ENCODE measurements at places on chromosomes 3 and 15. TPM values are rescaled to one million over a fixed set of nuclear protein-coding genes. Genes with fewer than 3 reads are reported as not detected.

- no peak for DNase-seq
Measured at GRCh38 chr3:37806505-37807200, 55.0 kb upstream of the CTDSPL start.

DNA sequence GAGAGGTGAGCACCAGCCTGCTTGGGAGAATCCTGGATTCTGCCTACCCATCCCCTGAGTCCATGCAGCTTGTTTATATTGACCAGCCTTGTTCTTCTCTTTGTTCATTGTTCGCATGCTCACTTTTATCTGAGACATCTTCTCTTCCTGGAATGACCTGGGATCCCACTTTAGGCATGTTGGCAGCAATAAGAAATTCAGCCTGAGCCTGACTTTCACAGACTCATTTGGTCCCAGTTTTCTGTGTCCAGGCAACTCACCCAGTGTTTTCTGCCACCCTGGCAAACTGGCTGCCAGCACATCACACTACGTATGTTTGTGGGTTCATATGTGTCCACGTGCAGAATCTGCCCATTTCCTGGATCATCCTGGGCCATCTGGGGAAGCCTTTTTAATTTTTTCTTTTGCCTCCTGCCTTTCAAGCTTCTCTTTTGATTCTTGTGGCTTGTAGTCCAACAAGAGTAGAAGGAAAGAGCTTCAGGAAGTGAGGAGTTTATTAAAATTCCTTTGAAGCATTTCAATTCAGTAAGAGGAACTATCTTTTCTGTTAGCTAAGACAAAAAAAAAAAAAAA is 199.9 kb downstream of the FNDC3B start:
- DNase-seq = no peak

- DNase-seq = no peak
Measured at GRCh38 chr3:72444656-72445223, 403.5 kb downstream of the SHQ1 start.

DNA sequence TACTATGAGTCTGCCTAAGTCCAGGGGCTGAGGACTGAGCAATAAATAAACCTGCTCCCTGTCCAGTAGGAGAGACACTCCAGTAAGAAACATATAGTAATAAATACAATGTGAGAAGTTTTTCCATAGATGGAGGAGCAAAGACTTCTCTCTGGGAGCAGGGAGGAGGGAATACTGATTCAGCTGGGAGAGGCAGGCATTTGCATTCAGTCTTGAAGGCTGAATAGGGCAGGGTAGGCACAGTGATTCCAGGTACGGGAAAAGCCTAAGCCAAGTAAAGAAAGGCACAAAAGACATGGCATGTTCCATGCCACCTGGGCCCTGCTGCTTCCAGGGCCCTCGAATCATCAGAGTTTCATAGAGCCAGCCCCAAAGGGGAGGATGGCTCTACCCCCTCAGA is 59.6 kb upstream of the GLCE start:
- no peak for DNase-seq

GRCh38 chr15:46786590-46787285 is 930.6 kb upstream of the SEMA6D start:
- no peak for DNase-seq

The GOLGA6L10 gene
- total RNA-seq = 1.1 TPM

The RYR3 gene
- not detected for total RNA-seq

GRCh38 chr15:97114900-97115760 is 784.6 kb downstream of the NR2F2 start:
- no peak for DNase-seq

The TGM4 gene
- total RNA-seq = 1.2 TPM

DNA sequence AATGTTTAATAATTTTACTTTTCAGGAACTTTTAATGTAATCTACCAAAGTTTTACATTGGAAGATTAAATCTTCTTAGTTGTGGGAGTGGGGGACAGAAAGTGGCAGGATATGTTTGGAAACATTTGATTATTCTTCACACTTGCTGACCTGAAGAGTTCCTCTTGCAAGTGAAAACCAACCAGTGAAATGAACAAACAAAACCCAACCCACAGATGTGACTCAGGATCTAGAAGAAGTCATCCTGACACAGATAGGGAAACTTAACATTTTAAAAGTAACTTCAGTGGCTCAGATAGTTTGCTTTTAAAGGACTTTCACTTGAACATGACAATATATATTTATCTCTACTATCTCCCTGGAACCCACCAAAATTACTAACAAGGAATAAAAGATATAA is 55.4 kb downstream of the ASTE1 start:
- peak; percentile 38 for DNase-seq

DNA sequence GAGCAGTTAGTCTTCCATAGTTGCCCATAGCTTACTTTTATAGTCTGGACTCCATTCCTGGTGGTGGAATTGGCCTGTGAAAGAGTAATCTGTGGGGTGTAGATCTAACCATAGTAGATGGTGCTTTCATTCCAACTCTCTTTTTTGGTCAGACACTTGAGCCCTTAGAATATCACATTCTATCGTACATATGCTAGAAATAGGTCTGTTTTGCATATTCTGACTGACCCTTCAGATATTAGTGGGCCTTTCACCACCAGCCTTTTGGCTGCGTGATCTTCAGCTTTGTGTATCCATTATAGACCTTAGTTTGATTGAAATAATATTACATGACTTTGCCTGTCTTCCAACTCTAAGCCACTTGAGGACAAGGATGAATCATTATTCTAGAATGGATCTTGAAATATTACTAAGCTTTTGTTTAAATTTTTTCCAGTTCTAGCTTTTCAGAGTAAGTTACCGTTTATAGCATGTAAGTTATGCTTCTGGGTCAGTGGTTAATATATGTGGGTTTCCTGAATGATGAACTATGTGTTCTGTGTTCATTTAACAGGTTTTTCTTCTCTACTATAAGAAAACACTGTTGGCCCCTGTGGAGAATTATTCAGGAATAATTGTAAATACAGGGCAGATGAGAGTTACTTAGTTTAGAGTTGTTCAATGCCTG is 8.7 kb downstream of the RAB7A start:
- no peak for DNase-seq

GRCh38 chr15:94470492-94470891 is 239.1 kb downstream of the MCTP2 start:
- peak; percentile 4 for DNase-seq

The EXD1 gene
- total RNA-seq = not detected

DNA sequence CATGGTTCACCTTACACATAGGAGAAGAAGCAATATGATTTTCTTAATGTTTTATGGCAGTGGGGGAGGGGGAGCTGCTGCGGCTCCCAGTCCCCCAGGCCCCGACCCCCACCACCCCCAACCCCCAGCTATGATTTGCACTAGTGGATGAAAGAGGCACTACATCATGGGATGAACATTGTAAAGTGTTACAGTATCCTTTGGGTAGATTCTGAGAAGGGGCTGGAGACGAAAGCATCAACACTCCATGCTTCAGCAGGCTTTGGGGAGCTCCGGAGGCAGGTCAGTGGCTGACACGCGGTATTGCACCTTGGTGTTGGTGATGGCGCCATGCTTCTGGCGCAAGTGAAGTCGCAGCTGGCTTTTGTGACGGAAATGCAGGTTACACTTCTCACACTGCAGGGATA is 19.9 kb upstream of the RTP2 start:
- no peak for DNase-seq

DNA sequence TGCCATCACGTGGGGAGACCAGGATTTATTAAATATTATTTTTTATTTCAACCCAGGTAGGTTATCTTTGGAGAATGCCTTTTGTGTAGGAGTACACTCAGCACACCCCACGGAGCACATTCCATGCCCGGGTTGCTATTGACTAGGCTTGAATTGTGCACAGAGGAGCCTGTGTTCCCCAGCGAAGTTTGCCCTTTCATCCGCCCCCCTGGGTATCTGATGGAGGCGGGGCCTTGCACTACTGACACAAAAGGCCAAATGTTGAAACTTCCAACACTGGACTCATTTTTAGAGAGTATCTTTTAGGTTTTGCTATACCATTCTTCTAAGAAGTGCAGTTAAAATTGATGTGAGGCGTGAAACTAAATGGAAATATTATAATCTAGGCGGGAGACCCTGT is 39.3 kb upstream of the PPP4R2 start:
- DNase-seq = no peak

DNA sequence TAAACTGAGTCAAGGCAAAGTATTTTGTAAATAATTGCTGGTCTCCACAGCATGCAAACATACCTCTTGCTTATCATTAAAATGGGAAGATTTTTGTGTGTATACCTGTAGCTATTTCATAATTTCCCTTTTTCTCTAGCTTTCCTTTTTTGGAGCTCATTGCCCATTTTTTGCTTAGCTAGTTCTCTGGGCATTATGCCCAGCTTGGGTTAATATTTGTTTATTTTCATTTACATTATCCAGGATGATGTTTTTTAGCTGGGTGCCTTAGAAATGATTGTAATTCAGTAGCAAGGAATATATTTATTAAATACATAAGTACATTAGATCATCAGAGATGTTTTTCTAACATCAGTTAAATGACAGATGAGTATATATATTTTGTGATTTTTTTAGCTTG is 1271.7 kb upstream of the GBE1 start:
- DNase-seq = peak; percentile 51

GRCh38 chr3:14959359-14959943 is 12.1 kb downstream of the NR2C2 start:
- DNase-seq = no peak

DNA sequence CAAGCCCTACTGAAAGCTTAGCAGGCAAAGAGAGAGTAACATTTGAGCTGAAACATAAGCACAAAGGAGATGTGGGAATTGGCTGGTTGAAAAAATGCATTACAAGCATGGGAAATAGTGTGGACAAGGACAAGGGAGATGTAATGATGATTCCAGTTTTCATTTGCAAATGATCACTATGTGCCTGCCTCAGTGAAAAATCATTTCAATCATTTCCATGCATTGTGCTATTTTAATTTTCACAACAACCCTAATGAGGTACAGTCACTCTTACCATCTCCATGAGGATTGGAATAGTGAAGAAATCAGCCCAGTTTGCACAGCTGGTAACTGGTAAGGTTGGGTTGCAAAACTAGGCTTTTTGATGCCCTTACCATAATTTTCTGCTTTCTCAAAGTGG is 123.2 kb downstream of the ARNT2 start:
- no peak for DNase-seq

The PBRM1 gene
- total RNA-seq = 67.8 TPM

GRCh38 chr3:30352410-30353318 is 253.7 kb upstream of the TGFBR2 start:
- DNase-seq = no peak

The THAP10 gene
- 5.9 TPM for total RNA-seq

GRCh38 chr3:181683563-181683962 is 28.2 kb upstream of the SOX2 start:
- no peak for DNase-seq

GRCh38 chr15:83983634-83984458 is 251.7 kb upstream of the GOLGA6L4 start:
- DNase-seq = no peak

The AADACL2 gene
- total RNA-seq = not detected

DNA sequence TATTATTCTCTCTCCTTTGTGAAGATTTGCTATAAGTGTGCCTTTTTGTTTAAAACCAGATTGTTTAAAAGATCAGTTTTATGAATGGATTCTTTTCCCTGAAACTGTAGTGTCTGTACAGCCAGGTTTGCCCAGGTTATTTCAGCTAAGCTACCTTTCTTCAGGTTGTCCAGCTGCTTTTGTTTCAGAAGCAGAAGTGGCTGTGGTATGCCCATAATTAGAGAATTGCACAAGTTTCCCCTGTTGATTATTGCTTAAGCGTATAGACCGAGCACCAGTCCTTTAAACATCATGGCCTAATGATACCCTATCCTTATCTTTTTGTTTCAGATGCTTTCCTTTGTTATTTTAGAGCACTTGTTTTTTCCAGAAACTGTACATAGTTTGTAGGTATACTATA is 10.2 kb downstream of the ASB7 start:
- no peak for DNase-seq

- DNase-seq = no peak
Measured at GRCh38 chr15:29871401-29871800, 49.1 kb upstream of the TJP1 start.

DNA sequence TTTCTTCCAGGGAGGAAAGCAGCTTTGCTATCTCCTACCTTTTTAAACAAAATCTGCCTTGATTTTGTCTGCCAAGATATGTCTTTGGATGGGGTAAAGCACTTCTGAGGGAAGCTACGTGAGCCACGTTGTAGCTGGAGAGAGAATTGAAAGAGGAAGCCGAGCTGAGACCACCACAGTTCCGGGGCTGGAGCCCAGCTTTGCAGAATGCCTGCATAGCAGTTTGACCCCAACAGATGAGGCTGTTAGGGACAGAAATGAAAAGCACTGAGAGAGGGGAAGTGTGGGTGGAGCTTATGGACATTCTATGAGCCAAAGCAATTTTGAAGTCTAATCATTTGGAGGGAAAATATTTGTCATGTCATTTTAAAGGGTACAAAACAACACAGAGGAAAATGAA is 45.4 kb downstream of the LIPC start:
- DNase-seq = no peak

DNA sequence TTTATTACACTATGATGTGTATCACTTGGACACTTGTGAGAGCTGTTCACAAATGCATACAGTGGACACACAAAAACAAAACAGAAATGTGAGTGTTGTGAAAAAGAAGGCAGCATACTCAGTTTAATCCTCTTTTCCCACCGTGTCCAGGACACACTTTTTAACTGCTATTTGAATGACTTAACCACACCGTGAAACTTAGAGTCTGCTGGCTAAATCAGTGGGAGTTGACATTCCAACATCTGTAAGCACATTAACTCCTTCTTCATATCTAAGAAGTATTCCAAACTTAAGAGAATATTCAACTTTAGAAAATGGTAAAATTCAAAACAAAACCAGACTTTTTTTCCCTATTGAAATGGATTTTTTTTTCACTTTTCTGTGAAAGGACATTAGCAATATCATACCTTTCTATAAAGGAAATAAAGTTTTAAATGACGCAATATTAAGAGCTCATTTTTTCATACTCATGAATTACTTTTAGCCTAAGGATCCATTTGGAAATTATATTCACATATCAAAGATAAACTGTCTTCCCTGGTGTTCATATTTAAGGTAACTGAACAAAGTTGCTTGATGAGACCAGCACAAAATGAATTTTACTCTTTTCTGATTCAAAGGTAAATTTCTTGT is 316.6 kb downstream of the RBMS3 start:
- DNase-seq = no peak

- DNase-seq = peak; percentile 98
Measured at GRCh38 chr3:50163572-50164455, 8.7 kb downstream of the SEMA3F start.

- peak; percentile 80 for DNase-seq
Measured at GRCh38 chr3:49924683-49925082, 4.9 kb downstream of the MON1A start.

GRCh38 chr3:187328691-187329090 is 37.2 kb upstream of the MASP1 start:
- no peak for DNase-seq

DNA sequence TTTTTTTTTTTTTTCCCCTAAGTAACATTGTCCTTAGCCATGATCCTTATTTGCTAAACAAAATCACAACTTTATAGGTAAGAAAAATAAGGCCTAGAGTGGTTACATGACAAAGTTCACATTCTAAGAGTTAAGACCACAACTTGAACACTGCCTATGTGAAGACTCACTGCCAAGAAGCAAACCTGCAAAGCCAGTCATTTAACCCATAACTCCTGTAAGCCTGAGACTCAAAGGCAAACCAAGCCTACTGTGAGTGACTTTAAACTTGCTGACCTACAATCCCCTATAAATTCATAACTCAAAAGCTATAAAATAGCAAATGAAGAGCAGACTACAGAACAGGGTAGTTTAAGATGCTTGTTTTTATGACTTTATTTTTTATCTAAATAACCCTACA is 12.9 kb upstream of the ANKRD28 start:
- no peak for DNase-seq

GRCh38 chr3:197547306-197548011 is 8.3 kb downstream of the BDH1 start:
- no peak for DNase-seq

Data from PC-3 (cell line).